Substantia nigra (tissue), 51 donors: ENCODE measurements at places on chromosomes 4 and X.

DNA sequence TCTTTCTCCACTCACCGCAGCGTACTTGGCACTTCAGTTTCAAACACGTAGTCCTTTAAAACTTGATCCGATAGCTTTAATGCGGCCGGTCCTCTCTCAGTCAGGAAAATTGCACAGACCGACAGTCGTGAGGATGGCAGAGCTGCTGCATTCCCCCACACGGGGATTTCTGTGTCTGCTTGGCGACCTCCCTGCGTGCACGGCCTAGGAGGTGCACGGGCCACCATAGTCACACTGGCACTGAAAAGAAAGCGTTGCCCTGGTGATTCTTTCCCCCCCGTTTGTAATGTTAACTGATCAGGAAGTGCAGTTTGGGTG, 10.3 kb downstream of the AKAP17A start:
- no peak for DNase-seq

GRCh38 chr4:93217431-93217830, 611.1 kb upstream of the ATOH1 start:
- no peak for DNase-seq

- no peak for DNase-seq
These were observed 49.7 kb downstream of the STK32B start for GRCh38 chr4:5100986-5101385.

DNA sequence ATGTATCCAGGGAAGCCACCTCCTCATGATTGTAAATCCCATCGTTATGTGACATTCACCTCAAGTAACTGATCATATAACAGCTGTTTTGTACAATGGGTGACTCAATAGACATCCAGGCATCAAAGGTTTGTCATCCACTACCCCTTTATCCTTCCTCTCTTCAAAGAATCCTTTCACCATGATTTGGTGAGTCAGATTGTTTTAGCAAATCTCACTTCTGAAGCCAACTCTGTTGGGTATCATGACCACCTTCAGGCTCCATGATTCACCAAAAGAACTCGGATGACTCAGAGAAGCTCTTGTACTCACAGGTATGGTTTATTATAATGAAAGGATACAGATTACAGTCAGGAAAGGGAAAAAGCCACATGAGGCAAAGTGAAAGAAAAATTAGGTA, 132.1 kb downstream of the PWWP3B start:
- DNase-seq: no peak

DNA sequence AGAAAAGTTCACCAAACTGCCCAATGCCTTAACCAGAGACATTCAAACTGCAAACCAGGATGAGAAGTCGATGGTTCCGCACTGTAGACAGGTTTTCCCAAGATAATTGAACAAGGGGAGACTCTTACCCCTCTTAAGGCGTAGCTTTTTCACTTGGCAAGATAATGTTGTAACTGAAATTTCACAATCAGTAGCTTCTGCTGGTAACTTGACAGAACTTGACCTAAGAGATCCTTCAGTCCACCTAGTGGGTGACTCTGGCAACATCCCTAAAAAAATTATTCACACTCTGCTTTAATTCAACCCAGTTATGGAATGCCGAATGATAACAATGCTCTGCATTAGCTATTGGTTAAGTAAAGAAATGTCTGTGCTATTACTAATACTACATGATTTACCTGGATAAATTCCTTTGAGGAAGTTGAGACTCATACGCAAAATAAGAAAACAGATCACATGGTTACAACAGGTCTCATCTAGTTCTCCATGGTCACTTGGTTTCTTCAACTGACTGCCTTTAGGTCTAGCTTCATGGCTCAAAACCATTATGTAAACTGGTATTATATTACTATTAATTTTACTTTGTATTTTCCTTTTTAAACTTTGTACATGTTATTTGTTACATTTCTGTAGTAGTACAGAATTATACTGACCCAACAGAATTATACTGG, 9.1 kb downstream of the ELF2 start:
- no peak for DNase-seq

DNA sequence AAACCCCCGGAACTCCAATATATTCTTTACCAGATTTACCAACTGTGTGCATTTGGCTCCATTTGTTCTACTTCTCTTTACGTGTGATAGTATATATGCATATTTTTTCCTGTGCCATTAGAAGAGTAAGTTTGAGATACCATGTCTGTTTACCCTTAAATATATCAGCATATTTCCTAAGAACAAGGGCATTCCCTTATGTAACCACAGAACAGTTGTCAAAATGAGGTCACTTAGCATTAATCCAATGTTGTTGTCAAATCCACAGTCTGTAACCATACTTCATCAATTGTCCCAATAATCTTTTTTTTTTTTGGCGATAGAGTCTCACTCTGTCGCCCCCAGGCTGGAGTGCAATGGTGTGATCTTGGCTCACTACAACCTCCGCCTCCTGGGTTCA, 55.2 kb downstream of the TBC1D14 start:
- DNase-seq: no peak

GRCh38 chr4:109395694-109396093, 37.9 kb upstream of the SEC24B start:
- no peak for DNase-seq

- no peak for DNase-seq
These were observed 847.6 kb upstream of the LCORL start for GRCh38 chr4:18869166-18869565.

DNA sequence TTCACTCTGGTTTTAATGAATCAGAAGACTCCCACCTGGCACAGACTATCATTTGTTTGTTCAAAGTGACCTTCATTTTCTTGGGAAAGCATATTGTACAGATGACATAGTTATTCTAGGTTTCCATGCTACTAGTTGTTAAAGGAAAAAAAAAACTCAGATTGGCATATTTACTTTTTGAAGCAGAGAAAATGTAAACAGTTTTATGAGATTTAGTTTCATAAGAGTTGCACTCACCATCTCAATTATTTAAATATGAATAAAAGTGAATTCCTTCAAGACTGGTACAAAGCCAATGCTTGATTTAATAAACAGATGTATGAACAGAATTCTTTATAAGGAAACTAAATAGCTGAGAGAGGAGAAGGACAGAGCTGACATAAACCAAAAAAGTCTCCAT, 280.3 kb upstream of the UGT8 start:
- no peak for DNase-seq

DNA sequence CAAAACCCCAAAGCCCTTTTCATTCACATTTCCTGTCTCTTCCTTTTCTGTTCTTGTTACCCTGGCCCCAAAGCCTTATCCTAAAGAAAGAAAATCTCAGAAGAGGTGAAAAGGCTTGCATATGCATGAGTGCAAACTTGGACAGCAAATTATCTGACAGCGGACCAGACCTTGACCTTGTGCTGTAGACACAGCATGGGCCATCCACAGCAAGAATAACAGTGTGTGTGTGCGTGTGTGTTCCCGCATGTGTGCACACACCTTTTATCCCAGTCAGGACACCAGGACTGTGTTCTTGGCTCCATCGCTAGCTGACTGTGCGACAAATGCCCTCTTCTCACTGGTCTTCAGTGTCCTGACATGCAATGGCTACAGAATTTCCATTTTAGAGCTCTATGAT, 35.3 kb downstream of the ZBTB49 start:
- no peak for DNase-seq

DNA sequence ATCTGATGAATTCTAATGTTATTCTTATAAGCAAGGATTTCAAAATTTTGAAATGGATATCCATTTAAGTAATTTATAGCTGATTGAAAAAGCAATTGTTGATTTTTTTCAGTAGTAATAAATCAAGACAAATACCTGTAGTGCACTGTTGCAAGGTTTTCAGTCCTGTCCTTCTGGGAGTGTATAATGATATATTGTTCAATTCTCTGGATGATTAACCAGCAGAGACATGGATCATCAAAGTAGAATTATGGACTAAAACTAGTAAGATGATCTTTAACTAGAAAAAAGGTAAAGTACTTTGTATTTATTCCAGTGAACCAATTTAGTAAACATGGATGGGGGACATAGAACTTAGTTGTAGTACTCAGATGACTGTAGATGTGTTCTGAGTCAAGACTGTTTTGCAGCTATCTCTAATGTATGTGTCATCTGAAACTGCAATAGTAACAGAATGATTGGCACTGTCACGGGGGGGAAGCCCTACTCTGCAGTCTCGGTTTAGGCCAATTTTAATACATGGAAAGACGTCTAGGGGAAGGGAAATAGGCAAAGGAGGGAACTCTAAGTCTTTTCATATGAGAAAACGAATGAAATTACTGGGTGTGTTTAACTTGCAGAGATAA, 121.9 kb downstream of the GLRA3 start:
- DNase-seq: no peak

DNA sequence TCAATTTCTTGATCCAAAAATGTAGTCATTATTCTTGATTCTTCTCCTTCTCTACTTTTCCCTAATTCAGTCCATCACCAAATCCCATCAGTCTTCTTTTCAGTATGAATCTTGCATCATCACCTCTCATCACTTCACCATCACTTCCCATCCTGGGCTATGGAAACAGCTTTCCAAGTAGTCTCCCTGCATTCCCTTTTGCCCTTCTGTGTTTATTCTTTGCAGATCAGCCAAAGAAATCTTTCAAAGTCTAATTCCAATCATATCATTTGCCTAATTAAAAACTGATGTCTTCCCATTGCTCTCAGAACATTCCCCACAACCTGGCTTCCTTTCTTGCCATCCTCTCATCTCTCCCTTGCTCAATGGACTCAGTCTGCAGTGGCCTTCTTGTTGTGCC, 201.7 kb upstream of the ADAMTS3 start:
- no peak for DNase-seq

- no peak for DNase-seq
These were observed 135.4 kb upstream of the OTUD4 start for GRCh38 chr4:145315811-145316225.

GRCh38 chr4:20544645-20545044, 155.6 kb upstream of the PACRGL start:
- DNase-seq: no peak

GRCh38 chr4:39525822-39526690, 1.2 kb downstream of the UGDH start:
- DNase-seq: no peak

- no peak for DNase-seq
These were observed 19.5 kb upstream of the NFXL1 start for GRCh38 chr4:47933840-47934239.

GRCh38 chrX:53456254-53456653, 22.1 kb upstream of the HSD17B10 start:
- no peak for DNase-seq

- DNase-seq: no peak
These were observed 46.9 kb downstream of the GYPE start for GRCh38 chr4:143858456-143858855.

GRCh38 chr4:115454228-115454627, 340.8 kb upstream of the NDST4 start:
- no peak for DNase-seq

DNA sequence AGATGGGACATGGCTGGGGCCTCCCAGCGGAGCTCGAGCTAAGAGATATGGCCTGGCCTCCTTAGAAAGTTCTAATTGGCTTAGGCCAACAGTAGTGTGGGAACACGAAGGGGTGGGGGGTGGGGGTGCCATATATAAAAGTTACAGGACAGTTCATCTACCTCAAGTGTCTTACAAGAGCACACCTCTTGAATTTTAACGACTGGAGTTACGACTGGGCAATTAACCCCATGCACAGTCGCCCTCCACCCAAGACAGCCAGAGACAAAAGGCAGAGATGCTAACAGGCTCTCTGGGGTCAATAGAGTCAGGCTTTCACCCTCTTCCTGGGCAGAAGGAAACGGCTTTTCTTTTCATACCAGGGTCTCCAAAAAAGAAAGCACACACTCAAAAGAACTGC, 302.2 kb downstream of the BCOR start:
- DNase-seq: no peak

- no peak for DNase-seq
These were observed 14.5 kb upstream of the CAPN6 start for GRCh38 chrX:111284631-111285293.

DNA sequence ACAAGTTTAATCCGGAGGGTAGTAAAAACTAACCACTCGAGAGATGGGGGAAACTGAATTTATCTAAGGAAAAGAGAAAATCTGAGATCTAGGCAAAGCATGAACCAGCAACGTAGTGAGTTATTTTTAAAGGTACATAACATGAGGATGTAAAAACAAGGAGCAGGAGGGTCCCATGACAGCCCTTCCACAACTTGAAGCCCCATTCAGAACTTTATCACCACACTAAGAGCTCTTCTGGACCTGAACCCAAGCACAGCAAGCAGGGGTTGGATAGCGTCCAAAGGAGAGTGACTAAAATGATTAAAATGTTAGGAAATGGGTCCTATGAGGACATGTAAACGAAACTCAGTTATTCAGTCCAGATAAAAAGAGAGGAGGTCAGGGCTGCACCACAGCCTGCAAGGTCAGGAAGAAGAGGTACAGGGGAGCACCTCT, 16.2 kb downstream of the SH3RF1 start:
- DNase-seq: no peak

- DNase-seq: no peak
These were observed 734.1 kb downstream of the ADGRL3 start for GRCh38 chr4:61934198-61934597.

DNA sequence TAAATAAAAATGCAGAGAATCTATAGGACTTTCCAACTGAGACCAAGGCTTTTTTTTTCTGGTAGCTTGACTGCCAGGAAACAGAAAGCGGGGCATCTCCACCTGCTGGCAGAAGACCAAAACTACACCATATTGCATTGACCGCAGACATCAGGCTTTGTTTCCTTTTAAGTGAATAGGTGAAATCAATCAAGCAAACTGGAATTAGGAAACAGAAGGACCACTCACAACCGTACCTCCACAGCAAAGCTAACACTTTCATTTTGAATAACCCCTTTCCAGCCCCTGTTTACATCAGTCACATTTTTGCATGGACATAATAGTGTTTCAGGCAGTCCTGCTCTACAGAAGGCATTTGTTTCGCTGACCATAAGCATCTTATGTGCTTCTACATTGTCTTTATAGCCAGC, 218.2 kb downstream of the IDS start:
- DNase-seq: peak; percentile 9

DNA sequence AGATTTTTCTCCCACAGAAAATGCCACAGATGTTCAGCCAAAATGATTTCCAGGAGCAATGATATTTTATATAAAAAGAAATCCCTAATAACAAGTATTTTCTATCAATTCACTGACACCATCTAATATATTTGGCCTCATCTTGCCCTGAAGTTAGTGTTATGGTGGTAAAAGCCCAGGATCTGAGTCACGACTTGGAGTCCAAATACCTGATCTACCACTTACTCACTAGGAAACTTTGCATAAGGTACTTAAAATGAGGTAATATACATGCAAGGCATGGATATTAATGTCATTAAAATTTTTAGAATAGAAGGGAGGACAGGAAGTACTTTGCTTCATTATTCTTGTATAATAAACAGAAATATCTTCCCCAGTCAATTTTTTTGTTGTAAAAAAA, 16.3 kb downstream of the PPP3CA start:
- DNase-seq: no peak

- DNase-seq: no peak
These were observed 1759.6 kb downstream of the C4orf33 start for GRCh38 chr4:130855533-130855932.

GRCh38 chr4:73450398-73451004, 14.5 kb downstream of the AFP start:
- no peak for DNase-seq

GRCh38 chr4:115030281-115030680, 83.1 kb downstream of the NDST4 start:
- no peak for DNase-seq

GRCh38 chr4:81030061-81030980, at the start of gene BMP3:
TSS of gene BMP3 (plus strand) at chr4:81030708. CDS start at chr4:81031285, 577 bp downstream.
- no peak for DNase-seq

- no peak for DNase-seq
These were observed 528.7 kb downstream of the TMA16 start for GRCh38 chr4:164023214-164023613.

- DNase-seq: no peak
These were observed 15.4 kb downstream of the SNX12 start for GRCh38 chrX:71052721-71053120.

GRCh38 chr4:39114436-39114835, 52.4 kb downstream of the KLHL5 start:
- no peak for DNase-seq
